Left lung (tissue), 14 donors: ENCODE measurements at places on chromosomes 5 and 9.

- H3K4me3 ChIP-seq, result no peak overlapping the region
- no peak overlapping the region for H3K27ac ChIP-seq
- peaks cover 30% of the 10 kb centered on the region for H3K4me1 ChIP-seq
- peaks cover 14% of the 10 kb centered on the region for H3K27me3 ChIP-seq
- DNase-seq, result no peak
Measured at GRCh38 chr9:136055715-136056545, 39.2 kb downstream of the NACC2 start.

DNA sequence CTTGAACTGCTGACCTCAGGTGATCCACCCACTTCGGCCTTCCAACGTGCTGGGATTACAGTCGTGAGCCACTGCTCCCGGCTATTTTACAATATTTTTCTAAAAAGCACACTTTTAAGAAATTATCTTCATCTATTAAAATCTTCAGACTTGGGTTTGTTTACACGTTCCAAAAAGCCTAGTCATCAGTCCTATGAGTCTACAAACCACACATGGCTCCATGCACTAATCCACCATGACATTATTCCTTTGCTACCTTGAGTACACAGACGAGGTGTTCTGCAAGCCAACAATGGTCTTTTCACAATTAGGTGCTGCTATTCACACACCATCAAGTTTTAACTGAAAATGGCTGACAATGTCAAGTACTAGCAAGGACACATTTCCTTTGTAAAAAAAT is 41.0 kb downstream of the TRPM6 start:
- no peak for DNase-seq
- H3K27ac ChIP-seq, result no peak overlapping the region
- no peaks in the 10 kb centered on the region for H3K36me3 ChIP-seq
- no peak overlapping the region for H3K4me3 ChIP-seq
- no peaks in the 10 kb centered on the region for H3K4me1 ChIP-seq

DNA sequence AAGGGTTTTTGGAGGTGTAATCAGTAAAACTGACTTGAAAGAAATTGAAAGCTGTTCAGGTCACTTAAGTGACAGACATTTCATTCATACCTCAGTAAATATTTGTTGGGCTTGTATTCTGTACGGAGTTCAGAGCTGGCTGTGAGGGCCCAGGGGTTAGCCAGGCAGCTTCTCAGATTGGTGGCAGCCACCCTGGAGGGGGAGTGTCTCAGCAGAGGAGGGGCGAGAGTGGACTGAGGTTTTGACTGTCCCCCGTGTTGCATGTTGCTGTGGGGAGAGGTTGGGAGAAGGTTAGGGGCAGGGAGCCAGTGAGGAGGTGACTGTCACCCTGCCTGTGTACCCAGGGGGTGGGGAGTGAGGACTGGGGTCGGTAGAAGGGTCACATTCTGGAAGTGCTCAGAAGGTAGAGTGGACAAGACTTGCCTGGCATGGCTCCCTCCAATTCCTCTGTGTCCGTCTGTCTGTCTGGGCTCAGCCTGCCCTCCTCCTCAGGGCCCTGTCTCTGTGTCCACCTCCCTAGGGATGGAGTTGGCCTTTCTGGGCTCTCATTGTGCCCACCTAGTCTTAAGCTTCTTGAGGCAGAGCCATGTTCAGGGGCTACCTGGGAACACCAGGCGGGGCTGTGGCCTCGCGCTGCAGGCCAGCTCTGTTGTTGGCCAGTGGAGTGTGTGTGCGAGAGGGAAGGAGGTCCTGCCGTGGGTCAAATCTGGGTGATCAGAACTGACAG is 4.4 kb downstream of the PHF2 start:
- peaks cover 59% of the 10 kb centered on the region for H3K4me1 ChIP-seq
- no peak overlapping the region for H3K27ac ChIP-seq

DNA sequence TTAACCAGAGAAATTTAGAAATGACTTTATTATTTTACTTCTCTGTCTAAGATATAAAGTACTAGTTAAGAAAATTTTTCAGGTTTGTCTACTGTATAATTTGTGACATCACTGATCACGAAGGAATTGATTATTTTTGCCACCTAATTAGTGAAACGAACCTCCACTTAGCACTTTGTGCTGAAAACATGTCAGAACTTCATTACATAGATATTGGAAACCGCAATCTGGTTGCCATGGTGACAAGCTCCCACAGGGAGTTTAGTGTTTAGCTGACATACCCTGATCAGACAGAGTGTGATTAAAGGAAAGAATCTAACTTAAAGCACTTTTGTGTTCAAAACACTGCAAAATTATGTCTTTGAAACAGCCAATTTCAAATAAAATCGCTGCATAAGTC is 668.4 kb upstream of the CCNG1 start:
- H3K36me3 ChIP-seq, result no peaks in the 10 kb centered on the region
- H3K27ac ChIP-seq, result no peak overlapping the region
- no peaks in the 10 kb centered on the region for H3K27me3 ChIP-seq
- no peaks in the 10 kb centered on the region for H3K4me1 ChIP-seq

DNA sequence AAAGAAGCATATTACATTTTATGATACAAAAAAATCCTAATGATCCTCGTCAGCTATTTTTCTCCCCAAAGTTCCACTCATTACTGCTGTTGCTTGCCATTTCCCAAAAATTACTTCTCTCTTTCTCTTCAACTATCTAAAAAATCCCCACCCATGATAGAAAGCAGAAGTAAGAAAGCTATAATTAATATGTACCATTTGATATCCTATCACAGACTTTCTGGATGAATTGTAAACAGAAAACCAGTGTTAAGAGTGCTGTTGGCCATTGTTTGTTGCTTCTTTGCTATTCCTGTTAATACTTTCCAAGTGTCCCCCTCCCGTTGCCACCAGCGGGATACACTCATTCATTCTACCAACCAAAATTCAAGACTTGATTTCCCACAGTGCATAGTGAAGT is 136.3 kb upstream of the SMARCA2 start:
- H3K27ac ChIP-seq, result no peak overlapping the region
- H3K36me3 ChIP-seq, result no peaks in the 10 kb centered on the region
- no peaks in the 10 kb centered on the region for H3K27me3 ChIP-seq
- DNase-seq, result no peak

GRCh38 chr5:139103762-139104161 is 94.4 kb downstream of the SIL1 start:
- no peaks in the 10 kb centered on the region for H3K4me1 ChIP-seq
- no peaks in the 10 kb centered on the region for H3K36me3 ChIP-seq
- H3K4me3 ChIP-seq, result no peak overlapping the region
- no peaks in the 10 kb centered on the region for H3K27me3 ChIP-seq
- DNase-seq, result no peak

- H3K36me3 ChIP-seq, result no peaks in the 10 kb centered on the region
- DNase-seq, result no peak
- no peak overlapping the region for H3K27ac ChIP-seq
- no peak overlapping the region for H3K4me3 ChIP-seq
- H3K4me1 ChIP-seq, result no peaks in the 10 kb centered on the region
Measured at GRCh38 chr9:19481121-19481870, 72.5 kb downstream of the ACER2 start.

GRCh38 chr5:180645274-180646204 is 3.9 kb downstream of the FLT4 start:
- no peak for DNase-seq
- no peak overlapping the region for H3K27ac ChIP-seq
- H3K4me1 ChIP-seq, result no peaks in the 10 kb centered on the region

DNA sequence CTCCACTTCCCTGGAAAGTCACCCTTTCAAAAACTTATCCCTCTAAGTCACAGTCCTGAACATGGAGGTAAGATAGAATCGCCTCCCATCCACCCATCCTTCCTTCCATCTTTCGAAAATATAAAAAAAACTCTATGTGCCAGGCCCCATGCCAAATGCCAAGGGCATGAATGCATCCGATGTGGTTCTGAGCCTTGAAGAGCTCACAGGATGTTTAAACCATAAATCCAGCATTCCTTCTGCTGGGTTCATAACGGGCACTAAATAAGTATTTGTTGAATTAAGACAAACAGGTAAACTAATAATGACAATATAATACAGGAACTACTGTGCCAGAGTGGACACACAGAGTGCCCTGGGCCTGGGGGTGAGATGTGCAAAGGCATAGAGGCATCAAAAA is 147.3 kb downstream of the TTLL11 start:
- H3K27me3 ChIP-seq, result no peaks in the 10 kb centered on the region
- DNase-seq, result no peak
- H3K4me1 ChIP-seq, result no peaks in the 10 kb centered on the region
- no peaks in the 10 kb centered on the region for H3K36me3 ChIP-seq

GRCh38 chr5:69206528-69207190 is 17.3 kb downstream of the CENPH start:
- no peak overlapping the region for H3K4me3 ChIP-seq
- no peaks in the 10 kb centered on the region for H3K4me1 ChIP-seq
- no peak for DNase-seq
- no peaks in the 10 kb centered on the region for H3K27me3 ChIP-seq
- H3K36me3 ChIP-seq, result no peaks in the 10 kb centered on the region

DNA sequence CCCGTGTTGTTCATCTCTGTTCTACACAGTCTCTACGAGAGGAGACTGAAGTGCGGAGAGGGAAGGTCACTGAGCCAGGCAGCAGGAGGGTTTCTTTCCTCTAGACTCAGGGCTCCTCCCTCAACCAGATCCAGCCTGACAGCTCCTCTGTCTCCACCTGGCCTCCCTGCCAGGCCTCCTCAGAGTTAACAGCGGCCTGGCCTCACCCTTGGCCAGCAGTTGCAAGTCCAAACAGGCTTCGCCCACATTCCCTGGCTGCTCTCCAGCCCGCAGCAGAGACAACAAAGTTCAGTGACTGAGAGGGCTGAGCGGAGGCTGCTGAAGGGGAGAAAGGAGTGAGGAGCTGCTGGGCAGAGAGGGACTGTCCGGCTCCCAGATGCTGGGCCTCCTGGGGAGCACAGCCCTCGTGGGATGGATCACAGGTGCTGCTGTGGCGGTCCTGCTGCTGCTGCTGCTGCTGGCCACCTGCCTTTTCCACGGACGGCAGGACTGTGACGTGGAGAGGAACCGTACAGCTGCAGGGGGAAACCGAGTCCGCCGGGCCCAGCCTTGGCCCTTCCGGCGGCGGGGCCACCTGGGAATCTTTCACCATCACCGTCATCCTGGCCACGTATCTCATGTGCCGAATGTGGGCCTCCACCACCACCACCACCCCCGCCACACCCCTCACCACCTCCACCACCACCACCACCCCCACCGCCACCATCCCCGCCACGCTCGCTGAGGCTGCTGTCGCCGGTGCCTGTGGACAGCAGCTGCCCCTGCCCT is at the start of gene HRCT1:
Gene HRCT1 (plus strand): TSS at position 291 of the 768 bp plus-strand sequence. CDS start 86 bp downstream, at position 377.
- H3K4me3 ChIP-seq, result no peak within 1 kb of the TSS
- DNase-seq, result peak; percentile 92
- H3K27ac ChIP-seq, result peak within 1 kb of the TSS; percentile 91
- no peaks in the 10 kb centered on the region for H3K36me3 ChIP-seq
- no peaks in the 10 kb centered on the region for H3K27me3 ChIP-seq

GRCh38 chr5:131671994-131672655 is 37.1 kb upstream of the RAPGEF6 start:
- no peak overlapping the region for H3K4me3 ChIP-seq
- peak overlapping the region; percentile 84 for H3K27ac ChIP-seq
- peaks cover 94% of the 10 kb centered on the region for H3K36me3 ChIP-seq
- no peak for DNase-seq

DNA sequence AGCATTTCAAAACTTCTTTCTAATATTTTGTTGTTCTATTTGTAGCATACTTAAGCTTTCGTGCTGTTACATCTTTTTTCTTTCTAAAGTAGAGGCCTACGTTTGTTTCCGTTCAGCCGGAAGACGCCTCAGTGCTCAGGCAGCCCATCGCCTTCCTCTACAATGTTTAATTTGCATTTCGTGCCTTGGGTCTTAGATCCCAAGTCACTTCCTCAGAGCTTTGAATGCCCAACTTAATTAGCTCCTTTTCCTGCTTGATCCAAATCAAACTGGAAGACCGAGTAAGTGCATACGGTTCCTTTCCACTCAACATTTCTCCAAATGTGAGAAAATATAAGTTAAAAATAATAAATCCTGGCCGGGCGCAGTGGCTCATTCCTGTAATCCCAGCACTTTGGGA is 43.2 kb downstream of the MRPL36 start:
- no peaks in the 10 kb centered on the region for H3K4me1 ChIP-seq
- no peak overlapping the region for H3K27ac ChIP-seq
- DNase-seq, result no peak
- H3K27me3 ChIP-seq, result peaks cover 46% of the 10 kb centered on the region

GRCh38 chr9:123484130-123484529 is 128.1 kb downstream of the CRB2 start:
- no peaks in the 10 kb centered on the region for H3K27me3 ChIP-seq
- H3K27ac ChIP-seq, result no peak overlapping the region
- H3K36me3 ChIP-seq, result no peaks in the 10 kb centered on the region
- no peaks in the 10 kb centered on the region for H3K4me1 ChIP-seq
- no peak for DNase-seq
- H3K4me3 ChIP-seq, result no peak overlapping the region

DNA sequence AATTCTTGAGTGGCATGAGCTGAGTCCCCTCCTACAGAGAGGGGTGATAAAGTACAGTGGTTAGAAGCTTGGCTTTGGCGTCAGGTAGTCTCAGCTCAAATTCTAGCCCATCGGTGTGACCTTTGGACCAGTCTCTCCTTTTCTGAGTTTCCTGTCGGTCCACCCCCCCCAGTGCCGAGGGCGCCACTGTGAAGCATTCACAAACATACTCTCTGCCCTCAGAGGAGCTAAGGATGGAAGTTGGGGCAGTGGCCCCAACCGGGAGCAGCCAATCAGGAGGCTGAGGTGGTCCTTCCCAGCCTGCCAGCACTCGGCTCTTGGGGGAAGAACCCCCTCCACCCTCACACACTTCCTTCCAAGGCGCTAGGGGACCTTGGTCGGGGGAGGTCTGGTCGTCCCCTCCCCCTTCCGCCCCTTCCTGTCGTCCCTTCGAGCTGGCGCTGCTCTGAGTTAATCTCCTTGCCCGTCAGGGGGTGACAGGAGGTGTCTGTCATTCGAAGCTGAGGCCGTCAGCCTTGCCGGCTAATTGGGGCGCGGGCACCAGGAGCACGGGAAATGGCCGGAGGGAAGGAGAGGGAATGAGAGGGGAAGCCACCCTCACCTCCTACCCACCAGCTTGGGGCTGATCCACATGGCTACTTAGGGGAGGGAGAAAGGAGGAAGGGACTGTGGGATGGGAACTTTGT is 53.0 kb downstream of the CXXC5 start:
- H3K4me3 ChIP-seq, result no peak overlapping the region
- no peaks in the 10 kb centered on the region for H3K36me3 ChIP-seq
- peaks cover 27% of the 10 kb centered on the region for H3K4me1 ChIP-seq
- DNase-seq, result no peak
- H3K27me3 ChIP-seq, result peaks cover 50% of the 10 kb centered on the region

DNA sequence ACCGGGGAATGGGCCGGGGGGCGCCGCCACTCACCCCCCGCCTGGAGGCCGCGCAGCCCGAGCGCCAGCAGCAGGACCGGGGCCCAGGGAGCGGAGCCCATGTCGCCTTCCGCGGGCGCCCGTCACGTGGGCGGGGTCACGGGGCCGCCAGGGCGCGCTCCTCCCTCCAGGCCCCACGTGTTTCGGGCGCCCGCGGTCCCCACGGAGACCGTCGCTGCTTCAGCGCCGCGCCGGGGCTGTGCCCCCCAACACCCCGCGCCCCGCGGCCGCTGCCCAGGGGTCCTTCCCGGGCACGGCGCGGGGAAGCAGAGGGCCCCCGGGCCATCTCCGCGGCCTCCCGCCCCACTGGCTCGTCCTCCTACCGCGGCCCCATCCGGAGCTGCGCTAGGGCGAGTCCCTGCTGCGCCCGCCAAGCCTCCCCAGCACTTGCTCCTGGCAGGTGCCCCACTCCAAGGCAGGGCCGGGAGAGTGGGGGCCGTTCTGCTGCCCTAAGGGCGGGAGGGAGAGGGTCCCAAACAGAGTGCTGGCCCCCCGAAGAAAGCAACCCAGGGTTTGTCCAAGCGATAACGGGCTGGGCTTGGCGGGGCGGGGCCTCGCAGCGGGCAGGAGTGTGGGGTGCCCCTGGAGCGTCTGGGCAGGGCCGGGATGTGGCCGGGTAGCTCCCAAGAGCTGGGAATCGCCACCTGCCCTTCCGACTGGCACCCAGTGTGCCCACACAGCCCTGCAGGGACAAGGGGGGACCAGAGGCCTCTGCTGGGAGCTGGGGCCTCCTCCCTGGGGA is at the start of gene DPP7:
Gene DPP7 (minus strand): TSS at position 121 of the 781 bp plus-strand sequence. CDS start 20 bp downstream, at position 101.
- peak within 1 kb of the TSS; percentile 78 for H3K4me3 ChIP-seq
- H3K27me3 ChIP-seq, result no peaks in the 10 kb centered on the region
- peak; percentile 97 for DNase-seq
- H3K4me1 ChIP-seq, result no peaks in the 10 kb centered on the region
